Activated CD4-positive, alpha-beta T cell treated with anti-CD3 and anti-CD28 coated beads, Interleukin-2, amount 10 ng/mL, durations not matched to agents 7 days and 5 days (primary cell): ENCODE measurements at places on chromosomes 7 and 10.

GRCh38 chr7:134855442-134855841, 76.0 kb downstream of the CALD1 start:
- H3K36me3 ChIP-seq, result peaks cover 36% of the 10 kb centered on the region
- no peak for DNase-seq
- no peak overlapping the region for H3K4me3 ChIP-seq
- peaks cover 40% of the 10 kb centered on the region for H3K4me1 ChIP-seq

GRCh38 chr10:76766682-76767081, 870.9 kb downstream of the KCNMA1 start:
- DNase-seq, result no peak
- no peak overlapping the region for H3K27ac ChIP-seq
- H3K27me3 ChIP-seq, result no peaks in the 10 kb centered on the region
- no peaks in the 10 kb centered on the region for H3K36me3 ChIP-seq
- no peaks in the 10 kb centered on the region for H3K4me1 ChIP-seq
- no peak overlapping the region for H3K4me3 ChIP-seq

- no peaks in the 10 kb centered on the region for H3K27me3 ChIP-seq
- DNase-seq, result no peak
- peak overlapping the region; percentile 71 for H3K27ac ChIP-seq
- peak overlapping the region; percentile 42 for H3K4me3 ChIP-seq
These were observed 105.4 kb upstream of the FAM133B start for GRCh38 chr7:92695308-92696261.

DNA sequence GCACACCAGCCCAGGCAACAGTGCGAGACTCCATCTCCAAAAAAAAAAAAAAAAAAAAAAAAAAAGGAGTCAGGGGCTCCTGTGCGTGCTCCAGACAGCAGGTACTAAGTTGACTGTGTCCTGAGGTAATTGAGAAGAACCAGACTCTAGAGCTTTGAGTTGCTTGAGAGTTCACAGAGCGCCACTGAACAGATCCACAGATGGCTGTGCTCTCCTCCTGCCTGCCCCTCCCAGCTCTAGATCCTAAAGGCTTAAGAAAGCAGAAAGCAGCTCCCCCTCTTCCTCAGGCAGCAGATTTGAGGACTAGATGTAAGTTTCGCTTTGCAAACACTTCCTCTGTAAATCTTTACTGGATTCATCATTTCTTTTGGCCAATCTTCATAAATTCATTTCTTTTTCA, 38.7 kb downstream of the SHH start:
- DNase-seq, result no peak
- H3K4me1 ChIP-seq, result no peaks in the 10 kb centered on the region
- H3K36me3 ChIP-seq, result peaks cover 42% of the 10 kb centered on the region
- H3K27ac ChIP-seq, result no peak overlapping the region
- H3K4me3 ChIP-seq, result no peak overlapping the region

- H3K36me3 ChIP-seq, result peaks cover 14% of the 10 kb centered on the region
- no peak for DNase-seq
- no peaks in the 10 kb centered on the region for H3K27me3 ChIP-seq
- H3K27ac ChIP-seq, result no peak overlapping the region
- peaks cover 61% of the 10 kb centered on the region for H3K4me1 ChIP-seq
These were observed 3.3 kb upstream of the SUN1 start for GRCh38 chr7:828793-829561.

DNA sequence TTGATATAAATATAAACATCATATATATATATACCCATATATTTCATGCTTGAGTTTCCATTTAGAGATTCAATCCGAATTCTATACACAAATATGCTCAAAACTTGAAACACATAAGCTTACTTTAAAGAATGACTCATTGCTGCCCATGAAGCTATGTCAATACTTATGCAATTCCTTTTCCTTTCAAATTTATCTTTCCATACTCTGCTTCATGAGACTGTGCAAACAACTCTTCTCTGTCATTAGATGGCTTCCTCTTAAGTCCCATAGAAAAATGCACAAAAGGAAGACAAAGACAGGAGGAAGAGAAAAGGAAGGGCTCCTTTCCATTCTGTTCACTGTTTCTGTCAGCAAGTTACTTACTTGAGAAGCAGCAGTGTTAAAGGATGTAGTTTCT, 895.7 kb upstream of the SORCS1 start:
- H3K27me3 ChIP-seq, result no peaks in the 10 kb centered on the region
- H3K36me3 ChIP-seq, result no peaks in the 10 kb centered on the region
- no peak overlapping the region for H3K4me3 ChIP-seq

- no peak for DNase-seq
- peak overlapping the region; percentile 25 for H3K27ac ChIP-seq
- no peak overlapping the region for H3K4me3 ChIP-seq
- no peaks in the 10 kb centered on the region for H3K27me3 ChIP-seq
- H3K4me1 ChIP-seq, result peaks cover 56% of the 10 kb centered on the region
These were observed 12.7 kb upstream of the ATP6V0E2 start for GRCh38 chr7:149860821-149861727.

DNA sequence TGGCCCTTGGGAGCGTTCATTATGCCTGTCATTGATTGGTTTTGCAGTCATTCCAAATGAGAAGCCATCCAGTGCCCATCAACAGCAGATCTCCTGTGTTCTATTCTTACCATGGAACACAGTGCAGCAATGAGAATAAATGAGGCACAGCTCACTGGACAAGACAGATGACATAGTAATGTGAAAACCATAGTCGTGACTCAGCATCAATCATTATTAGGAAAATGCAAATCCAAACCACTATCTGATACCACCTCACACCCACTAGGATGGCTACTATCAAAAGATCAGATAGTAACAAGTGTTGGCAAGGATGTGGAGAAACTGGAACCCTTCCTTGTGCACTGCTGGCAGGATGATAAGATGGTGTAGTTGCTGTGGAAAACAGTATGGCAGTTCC, 144.7 kb downstream of the ARHGAP22 start:
- no peak overlapping the region for H3K27ac ChIP-seq
- H3K4me3 ChIP-seq, result no peak overlapping the region
- DNase-seq, result no peak
- H3K27me3 ChIP-seq, result no peaks in the 10 kb centered on the region
- no peaks in the 10 kb centered on the region for H3K36me3 ChIP-seq

DNA sequence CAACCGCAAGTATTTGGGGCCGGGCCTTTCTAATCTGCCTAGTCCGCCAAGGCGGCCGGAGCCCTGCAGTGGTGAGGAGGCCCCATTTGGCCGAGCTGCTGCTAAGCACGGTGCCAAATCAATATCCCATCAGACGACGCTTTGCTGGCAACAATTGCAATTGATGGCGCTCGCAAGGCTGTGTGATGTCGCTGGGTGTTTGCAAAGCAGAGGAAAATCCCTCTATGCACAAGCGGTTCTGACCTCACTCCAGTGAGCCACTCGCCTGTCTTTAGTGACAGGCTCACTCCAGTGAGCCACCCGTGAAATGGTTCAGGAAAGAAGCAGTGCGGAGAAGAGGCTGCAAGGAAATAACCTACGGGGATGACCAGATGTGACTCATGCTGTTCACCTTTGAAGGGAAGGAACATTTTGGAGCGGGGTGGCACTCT, 18.3 kb upstream of the PDE1C start:
- DNase-seq, result no peak
- H3K36me3 ChIP-seq, result no peaks in the 10 kb centered on the region
- H3K27me3 ChIP-seq, result no peaks in the 10 kb centered on the region

DNA sequence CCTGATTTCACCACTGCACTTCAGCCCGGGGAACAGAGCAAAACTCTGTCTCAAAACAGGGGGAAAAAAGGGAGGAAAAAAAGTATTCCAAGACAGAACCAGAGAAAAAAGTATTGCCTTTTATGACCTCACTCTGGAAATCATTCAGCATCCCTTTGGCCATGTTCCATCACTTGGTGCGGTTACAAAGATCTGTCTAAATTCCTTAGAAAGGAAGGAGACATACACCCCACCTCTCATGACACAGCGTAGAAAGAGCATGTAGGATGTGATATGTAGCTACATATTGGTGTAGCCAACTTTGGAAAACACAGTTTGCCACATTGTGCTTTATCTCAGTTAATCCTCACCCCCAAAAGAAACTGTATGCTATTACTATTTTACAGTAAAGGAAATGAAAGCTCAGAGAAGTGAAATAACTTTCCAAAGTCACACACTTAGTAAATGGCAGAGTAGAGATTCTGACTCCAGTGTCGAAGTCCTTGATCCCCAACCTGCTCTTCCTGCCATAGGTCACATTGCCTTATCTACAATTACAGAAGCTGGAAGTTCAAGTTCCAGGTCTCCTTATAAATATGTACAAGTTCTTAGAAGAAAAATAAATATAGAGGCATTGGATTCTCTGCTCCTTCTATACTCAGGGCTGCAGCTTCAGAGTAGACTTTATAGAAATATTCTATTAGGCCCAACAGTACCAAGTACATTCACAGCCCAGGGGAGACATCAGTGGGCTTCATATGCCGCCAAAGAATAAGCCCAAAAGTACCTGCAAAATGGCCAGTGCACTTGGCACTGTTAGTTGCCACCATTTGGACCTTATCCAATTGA, 91.6 kb upstream of the KMT2E start:
- H3K4me3 ChIP-seq, result no peak overlapping the region
- H3K27ac ChIP-seq, result no peak overlapping the region
- no peak for DNase-seq

DNA sequence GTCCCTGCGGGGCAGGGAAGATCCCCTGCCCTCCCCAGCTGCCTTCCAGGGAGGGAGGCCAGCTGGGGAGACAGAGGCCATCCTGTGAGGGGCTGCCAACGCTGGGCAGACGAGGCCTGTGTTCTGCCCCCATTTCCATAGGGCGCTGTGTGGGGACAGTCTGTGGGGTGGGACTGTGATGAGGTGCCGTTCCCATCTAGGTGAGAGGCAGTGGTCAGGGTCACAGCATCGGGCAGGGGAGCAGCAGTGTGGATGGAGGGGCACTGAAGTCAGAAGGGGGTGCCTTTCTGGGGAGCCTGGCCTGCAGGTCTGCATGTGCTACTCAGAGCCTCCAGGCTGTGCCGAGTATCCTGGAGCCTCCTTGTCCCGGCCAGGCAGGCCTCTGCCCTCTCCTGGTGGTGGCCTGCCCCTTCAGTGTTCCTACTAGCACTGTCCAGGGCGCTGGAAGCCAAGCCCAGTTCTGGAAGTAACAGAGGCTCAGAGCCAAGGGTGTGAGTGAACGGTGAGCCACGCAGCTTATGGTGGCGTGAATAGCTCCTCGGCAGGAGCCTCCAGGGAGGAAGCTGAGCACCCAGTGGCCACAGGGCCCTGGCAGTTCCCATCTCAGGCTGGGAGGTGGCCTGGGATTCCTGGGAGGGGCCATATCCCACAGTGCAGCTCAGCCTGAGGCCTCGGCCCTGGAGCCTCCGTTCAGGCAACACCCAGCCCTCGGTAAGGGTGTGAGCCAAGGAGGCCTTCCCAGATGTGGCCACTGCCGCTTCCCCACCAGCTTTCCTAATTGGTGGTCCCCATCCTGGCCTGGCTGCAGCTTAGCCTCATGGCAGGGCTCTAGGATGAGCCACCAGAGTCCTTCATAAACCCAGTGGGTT, 23.3 kb upstream of the CSGALNACT2 start:
- peaks cover 15% of the 10 kb centered on the region for H3K4me1 ChIP-seq
- H3K27ac ChIP-seq, result no peak overlapping the region
- H3K27me3 ChIP-seq, result no peaks in the 10 kb centered on the region
- no peak for DNase-seq
- no peak overlapping the region for H3K4me3 ChIP-seq

DNA sequence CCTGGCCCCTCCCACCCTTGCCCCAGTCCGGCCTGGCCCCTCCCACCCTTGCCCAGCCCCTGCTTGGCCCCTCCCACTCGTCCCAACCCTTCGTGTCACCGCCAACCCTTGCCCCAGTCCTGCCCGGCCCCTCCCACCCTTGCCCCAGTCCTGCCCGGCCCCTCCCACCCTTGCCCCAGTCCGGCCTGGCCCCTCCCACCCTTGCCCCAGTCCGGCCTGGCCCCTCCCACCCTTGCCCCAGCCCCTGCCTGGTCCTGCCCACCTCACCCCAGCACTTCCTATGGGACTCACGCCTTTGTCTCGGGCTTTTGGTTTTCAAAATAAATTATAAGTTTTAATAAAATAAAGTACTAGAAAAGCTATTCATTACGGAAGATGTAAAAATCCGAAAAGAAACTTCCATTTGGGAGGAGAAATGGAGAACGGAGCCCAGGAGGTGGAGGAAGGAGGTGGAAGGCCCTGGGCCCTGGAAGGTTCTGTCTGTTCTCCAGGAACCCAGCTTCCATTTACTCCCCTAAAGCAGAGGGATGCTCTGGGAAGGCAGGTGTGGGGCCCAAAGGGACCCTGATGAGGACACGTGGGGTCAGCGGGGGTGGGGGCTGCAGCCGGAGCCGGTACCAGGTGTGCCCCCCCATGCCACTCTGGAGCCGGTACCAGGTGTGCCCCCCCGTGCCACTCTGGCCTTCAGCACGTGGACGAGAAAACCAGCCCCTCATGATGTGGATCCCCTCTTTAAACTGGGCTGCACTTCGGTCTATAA, 52.2 kb downstream of the PWWP2B start:
- no peak overlapping the region for H3K4me3 ChIP-seq
- peaks cover 49% of the 10 kb centered on the region for H3K4me1 ChIP-seq
- no peak for DNase-seq
- H3K27ac ChIP-seq, result peak overlapping the region; percentile 62
- H3K27me3 ChIP-seq, result no peaks in the 10 kb centered on the region
- no peaks in the 10 kb centered on the region for H3K36me3 ChIP-seq
